ENCODE measurements at places on chromosomes 3 and 15.

DNA sequence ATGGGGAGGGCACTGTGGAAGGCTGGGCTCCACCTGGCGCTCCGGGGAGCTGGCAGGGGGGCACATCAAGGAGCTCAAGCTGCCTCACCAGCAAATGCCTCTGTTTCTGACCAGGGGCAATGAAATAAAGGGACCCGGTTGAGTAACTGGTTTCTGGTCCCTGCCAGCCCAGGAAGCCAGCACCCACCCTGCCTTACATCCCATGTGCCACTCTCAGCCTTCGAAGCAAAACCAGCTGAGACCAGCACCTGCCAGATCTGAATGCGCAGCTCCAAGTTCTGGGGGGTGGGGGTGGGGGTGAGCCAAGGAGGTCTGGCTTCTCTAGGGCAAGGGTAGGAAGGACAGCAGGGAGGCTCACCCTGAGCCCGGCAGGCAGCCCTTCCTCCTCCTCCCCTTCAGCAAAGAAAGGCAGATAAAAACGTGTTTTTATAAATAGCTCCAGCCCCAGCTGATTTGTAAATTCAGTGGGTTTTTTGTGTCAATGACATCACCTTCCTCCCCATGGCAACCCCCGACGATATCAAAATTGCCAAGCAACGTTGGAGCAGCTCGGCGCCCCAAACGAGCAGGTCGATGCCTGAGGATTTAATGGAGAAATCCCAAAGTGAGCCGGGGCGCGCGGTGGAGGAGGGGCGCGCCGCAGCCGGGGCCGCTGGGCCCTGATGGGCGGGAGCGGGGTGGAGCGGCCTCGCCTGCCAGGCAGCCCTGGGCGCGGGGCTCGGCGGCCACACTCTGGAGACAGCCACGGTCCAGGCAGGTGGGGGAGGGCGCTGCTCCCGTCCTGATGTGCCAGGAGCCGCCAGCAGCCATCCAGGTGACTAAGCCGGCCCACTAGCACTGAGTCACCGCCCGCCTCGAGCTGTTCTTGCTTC, at the start of gene PAK6:
Gene PAK6, plus strand, starts transcription at position 532 of the 872 bp plus-strand sequence. CDS start 25,723 bp downstream, outside the sequence.
- DNase-seq, result no peak

DNA sequence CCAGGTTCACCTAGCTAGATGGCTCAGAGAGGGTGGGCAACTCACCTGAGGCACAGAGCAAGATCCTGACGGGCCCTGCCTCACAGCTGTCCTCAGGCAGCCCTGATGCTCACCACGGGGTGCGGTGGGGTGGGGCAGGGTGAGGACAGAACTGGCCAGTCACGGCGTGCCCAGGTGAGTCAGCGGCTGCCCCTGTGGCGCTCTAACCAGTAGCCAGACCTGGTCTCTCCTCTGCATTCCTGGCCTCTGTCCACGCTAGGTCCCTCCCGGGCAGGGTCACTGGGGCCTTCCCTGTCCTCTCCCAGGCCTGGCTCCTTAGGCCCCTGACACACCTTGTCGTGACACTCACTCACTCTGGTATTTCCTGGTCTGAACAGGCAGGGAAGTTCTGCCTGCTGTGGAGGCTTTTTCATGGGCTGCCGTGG, 901 bp downstream of the ALS2CL start:
- DNase-seq, result no peak

DNA sequence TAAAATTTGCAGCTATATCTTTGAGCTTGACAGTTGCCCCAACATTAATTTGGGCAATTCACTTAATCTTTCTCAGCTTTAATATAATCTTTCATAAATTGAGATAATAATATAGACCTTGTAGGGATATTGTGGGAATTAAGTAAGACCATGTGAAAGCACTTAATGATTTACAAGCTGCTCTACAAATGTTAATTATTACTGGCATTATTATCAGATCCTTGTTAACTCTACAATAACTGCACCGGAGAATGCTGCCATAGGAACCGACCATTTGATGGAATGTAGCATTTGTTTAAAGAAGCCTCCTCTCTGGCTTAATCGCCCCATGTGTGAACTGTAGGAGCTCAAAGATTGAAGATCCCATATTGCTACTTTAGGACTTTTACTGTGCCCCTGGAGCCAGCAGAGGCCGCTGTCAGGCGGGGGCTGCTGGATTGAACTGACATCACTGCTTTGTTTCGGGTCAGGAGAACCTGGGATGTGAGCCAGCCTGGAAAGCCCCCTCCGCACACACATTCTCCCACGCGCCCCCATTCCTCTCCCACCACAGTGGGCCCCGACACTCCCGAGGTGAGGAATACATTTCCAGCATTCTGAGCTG, 154.2 kb upstream of the TNIK start:
- peak; percentile 21 for DNase-seq

DNA sequence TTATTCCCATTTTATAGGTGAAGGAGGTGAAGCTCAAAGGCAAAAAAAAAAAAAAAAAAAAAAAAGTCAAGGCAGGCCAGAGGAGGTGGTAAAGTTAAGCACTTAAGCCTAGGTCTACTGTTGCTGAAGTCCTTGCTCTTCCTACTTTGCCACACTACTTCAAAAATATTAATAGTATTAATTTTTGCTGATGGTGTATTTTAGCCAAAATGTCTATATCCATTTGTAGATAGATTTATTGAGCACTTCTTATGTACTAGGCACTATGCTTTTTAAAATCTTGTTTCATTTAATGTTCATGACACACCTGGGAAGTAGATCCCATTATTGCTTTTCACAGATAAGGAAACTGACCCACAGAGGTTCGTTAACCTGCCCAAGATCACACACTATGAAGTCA, 247.1 kb upstream of the P2RY1 start:
- no peak for DNase-seq

DNA sequence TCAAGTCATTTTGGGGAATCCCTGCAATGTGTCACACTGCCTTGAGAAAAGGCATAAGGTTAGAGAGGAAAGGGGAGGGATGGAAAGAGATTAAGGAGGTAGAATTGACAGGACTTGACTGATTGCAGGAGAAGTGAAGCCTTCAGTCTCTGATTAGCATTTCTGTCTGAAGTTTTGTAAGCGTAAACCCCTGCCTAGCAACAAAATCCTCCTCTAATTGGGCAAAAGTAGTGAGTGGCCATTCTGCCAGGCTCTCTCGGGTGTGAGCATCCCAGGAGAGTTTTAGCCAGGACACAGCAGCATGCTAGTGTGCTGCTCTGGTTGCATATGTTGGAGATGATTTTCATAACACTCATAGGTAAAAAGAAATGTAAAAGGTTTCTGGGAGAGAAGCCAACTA, 117.0 kb upstream of the MRPL3 start:
- no peak for DNase-seq

DNA sequence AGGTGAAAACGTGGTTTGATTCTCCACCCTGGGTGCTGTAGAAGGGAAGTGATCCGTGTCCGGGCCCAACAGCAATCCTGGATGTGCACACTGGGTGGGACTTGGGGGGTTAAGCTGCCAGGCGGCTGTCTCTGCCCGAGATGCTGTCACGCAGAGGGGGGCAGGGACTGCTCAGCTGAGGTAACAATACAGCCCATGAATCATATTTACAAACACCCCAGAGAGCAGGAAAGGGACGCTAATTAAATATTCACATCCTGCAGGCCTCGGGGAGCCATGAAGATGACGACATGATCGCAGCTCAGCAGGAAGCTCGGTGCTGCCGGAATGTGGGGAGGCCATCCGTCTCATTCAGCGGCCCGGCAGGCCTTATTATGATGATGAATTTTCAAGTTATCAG, 17.9 kb upstream of the CRABP1 start:
- DNase-seq, result no peak

GRCh38 chr15:38373016-38373415, 80.9 kb upstream of the FAM98B start:
- no peak for DNase-seq

GRCh38 chr3:161117646-161118045, 12.5 kb upstream of the B3GALNT1 start:
- DNase-seq, result no peak

All from C1 segment of cervical spinal cord (tissue), 14 donors.